ENCODE measurements at places on chromosomes 3 and 15. TPM values are rescaled to one million over a fixed set of nuclear protein-coding genes. Genes with fewer than 3 reads are reported as not detected.
A peak's percentile ranks its signal among the peaks of the same experiment; 100 is the strongest.

Gene RARRES1
- not detected for total RNA-seq

DNA sequence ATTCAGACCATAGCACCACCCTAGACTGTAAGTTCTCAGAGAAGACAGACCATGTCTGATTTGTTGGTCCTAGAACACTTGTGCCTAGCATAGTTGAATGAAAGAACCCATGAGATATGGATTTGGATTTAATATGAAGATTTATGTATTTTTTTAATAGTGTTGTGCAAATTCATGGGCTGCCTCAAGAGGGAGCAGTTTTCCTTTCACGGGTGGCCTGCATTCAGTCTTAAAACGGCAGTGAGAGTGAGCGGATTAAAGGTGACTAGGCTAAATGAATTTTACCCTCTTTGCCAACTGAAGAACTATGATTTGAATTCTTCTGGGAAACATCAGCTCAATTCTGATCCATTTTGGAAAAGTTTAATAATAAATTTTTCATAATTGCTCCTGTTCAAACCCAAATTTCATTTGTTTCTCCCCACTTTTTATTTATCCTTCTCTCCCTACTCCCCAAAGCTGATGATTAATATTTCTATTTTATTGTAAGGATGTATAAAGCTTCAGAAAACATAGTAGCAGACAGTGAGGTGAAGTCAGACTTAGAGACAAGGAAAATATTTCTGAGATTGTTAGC, 67.3 kb downstream of the MORC1 start:
- DNase-seq: peak; percentile 48

Gene RMDN3
- total RNA-seq: 17.0 TPM

Gene SSUH2
- 2.3 TPM for total RNA-seq

Gene PPM1M
- 4.0 TPM for total RNA-seq

DNA sequence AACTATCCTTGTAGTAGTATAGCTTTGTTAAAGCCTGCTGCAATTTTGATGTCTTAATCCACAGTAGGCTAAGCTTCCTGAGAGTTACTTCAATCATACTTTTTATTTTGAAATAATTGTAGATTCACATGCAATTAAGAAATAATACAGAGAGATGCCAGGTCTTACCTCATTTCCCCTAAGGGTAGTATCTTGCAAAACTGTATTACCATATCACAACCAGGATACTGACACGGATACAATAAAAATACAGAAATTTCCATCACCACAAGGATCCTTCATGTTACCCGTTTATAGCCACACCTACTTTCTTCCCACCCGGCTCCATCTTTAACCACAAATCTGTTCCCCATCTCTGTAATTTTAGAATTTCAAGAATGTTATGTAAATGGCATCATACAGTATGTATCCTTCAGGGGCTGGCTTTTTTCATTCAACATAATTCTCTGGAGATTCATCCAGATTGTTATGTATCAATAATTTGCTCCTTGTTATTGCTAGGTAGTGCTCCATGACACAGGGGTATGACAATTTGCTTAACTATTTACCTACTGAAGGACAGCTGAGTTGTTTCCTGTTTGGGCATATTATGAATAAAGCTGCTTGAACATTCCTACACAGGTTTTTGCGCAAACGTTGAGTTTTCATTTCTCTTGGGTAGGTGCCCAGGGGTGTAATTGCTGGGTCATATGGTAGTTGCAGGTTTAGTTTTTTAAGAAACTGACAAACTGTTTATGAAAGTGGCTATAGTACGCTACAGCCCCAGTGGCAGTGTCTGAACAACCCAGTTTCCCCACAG, 21.6 kb downstream of the BDH1 start:
- no peak for DNase-seq

Gene C3orf20
- not detected for total RNA-seq

Gene ALDH1L1
- 0.82 TPM for total RNA-seq

- no peak for DNase-seq
Measured at GRCh38 chr3:17844236-17844635, 101.8 kb upstream of the TBC1D5 start.

GRCh38 chr3:150259526-150260397, 148.3 kb upstream of the TSC22D2 start:
- no peak for DNase-seq

Gene SCN11A
- 0.14 TPM for total RNA-seq

Gene OR5K2
- not detected for total RNA-seq

DNA sequence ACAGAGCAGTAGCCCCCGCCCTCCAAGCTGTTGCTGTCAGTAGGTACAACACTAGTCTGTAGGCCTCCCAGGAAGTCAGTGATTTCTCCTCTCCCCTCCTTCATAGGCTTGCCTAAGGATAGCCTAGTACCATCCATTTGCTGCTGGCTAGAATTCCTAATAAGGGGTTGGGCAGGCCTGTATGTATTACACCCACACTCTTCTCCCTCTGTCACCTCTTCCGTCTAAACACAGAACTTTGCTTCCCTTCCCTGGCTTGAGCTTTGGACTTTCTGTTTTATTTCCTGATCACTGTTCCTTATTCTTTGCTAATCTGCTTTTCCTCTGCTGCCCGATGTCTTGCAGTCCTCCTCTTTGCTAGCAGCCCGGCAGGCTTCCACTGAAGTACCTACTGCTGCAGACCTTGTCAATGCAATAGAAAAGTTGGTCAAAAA, 93.4 kb upstream of the UMPS start:
- DNase-seq: no peak
